Activated naive CD8-positive, alpha-beta T cell treated with anti-CD3 and anti-CD28 coated beads for 36 hours (primary cell): ENCODE measurements at places on chromosomes 1 and 21. TPM values are rescaled to one million over a fixed set of nuclear protein-coding genes. Genes with fewer than 3 reads are reported as not detected.

GRCh38 chr21:17570786-17571185 is 41.9 kb downstream of the BTG3 start:
- no peaks in the 10 kb centered on the region for H3K4me1 ChIP-seq
- no peaks in the 10 kb centered on the region for H3K27me3 ChIP-seq
- H3K27ac ChIP-seq: no peak overlapping the region
- H3K36me3 ChIP-seq: no peaks in the 10 kb centered on the region

GRCh38 chr21:41604583-41605041 is 96.7 kb upstream of the TMPRSS2 start:
- DNase-seq: no peak
- no peaks in the 10 kb centered on the region for H3K36me3 ChIP-seq
- no peaks in the 10 kb centered on the region for H3K4me1 ChIP-seq

DNA sequence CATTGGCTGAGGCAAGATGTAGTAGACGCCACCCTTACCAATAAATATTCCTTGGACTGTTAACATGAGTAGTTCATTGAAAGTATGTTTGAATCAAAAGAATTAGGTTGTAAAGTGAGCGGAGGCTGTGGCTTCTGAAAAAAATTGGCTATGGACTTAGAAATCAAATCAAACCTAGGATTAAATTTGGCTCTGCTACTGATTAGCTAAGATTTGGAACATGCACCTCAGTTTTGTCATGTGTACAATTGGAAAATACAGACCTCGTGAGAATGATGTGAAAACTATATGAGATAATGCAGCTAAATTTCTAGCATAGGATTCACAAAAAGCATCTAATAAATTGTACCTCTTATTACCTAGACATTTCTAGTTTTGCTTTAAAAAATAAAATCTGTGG is 85.3 kb upstream of the USP25 start:
- H3K4me1 ChIP-seq: no peaks in the 10 kb centered on the region
- no peaks in the 10 kb centered on the region for H3K36me3 ChIP-seq
- no peak for DNase-seq
- H3K4me3 ChIP-seq: no peak overlapping the region
- no peaks in the 10 kb centered on the region for H3K27me3 ChIP-seq
- no peak overlapping the region for H3K27ac ChIP-seq

DNA sequence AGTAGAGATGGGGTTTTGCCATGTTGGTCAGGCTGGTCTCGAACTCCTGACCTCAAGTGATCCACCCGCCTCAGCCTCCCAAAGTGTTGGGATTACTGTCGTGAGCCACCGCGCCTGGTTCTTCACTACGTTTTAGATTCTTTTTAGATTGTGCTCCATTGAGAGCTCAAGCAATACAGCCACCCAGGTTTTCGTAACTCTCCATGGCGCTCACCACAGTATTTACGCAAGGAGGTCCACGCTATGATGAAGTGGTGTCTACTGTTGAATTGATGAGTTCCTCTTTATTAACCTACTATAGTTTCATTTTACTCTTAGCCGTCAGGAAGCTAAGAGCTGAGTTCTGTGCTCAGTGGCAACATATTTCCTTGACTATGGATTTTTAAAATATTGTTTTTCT is 1.8 kb upstream of the KIF1B start:
- H3K4me1 ChIP-seq: peaks cover 24% of the 10 kb centered on the region
- no peak for DNase-seq
- H3K27ac ChIP-seq: no peak overlapping the region
- H3K4me3 ChIP-seq: no peak overlapping the region
- H3K27me3 ChIP-seq: peaks cover 14% of the 10 kb centered on the region

Gene ZNF692
- total RNA-seq: 62.2 TPM

DNA sequence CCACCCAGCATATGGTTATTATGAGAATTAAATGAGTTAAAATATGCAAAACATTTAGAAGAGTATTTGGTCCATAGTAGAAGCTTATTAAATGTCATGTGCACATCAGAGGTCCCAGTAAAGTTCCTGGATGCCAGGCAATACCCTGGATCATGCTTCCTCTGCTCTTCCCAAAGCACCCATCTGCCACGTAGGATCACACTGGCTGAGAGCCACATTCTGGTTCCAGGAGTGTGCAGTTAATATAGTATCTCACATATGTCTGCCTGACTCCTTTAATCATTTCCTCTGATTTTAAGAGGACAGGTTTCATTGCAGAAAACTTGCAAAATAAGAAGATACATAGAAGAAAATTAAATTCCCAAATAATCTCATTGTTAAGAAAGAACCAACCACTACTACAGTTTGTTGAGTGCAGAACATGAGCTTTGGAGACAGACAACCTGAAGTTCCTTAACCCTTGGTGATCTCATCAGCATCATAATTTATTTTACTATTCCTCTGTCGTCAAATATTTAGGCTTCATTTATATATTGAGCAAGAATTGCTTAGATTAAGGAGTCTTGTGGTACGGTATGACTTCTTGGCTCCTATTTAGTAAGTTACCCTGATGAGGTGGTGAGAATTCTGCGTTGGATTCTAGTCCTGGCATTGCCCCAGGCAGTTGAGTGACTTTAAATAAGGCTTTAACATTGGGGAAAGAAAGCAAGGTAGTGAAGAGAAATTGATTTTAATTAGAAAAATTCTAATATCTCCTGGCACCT is 12.3 kb downstream of the SGIP1 start:
- no peaks in the 10 kb centered on the region for H3K27me3 ChIP-seq
- no peak overlapping the region for H3K27ac ChIP-seq
- H3K4me1 ChIP-seq: no peaks in the 10 kb centered on the region
- no peak overlapping the region for H3K4me3 ChIP-seq
- DNase-seq: no peak

DNA sequence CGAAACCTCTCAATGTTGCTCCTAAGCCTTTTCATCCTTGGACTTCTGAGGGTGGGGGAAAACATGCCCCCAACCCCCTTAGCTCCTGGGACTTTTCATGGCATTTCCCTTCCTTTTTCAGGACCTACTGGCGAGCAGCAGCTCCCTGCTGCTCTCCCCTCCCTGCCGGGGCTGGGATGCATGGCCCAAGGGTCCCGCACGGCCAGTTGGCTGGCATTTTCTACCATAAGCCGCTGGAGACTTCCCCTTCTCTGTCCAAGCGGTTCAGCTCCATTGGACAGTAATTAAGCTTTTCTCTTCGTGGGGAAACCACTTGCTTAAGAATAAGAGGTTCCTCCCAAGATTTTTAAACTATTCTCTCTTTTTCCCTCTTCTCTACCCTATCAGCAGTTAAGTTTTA is 52.8 kb downstream of the FCRL5 start:
- no peaks in the 10 kb centered on the region for H3K36me3 ChIP-seq
- no peak overlapping the region for H3K27ac ChIP-seq
- H3K4me3 ChIP-seq: no peak overlapping the region
- H3K27me3 ChIP-seq: peaks cover 13% of the 10 kb centered on the region
- no peak for DNase-seq

- no peak for DNase-seq
- no peak overlapping the region for H3K27ac ChIP-seq
- H3K36me3 ChIP-seq: no peaks in the 10 kb centered on the region
- no peak overlapping the region for H3K4me3 ChIP-seq
- H3K27me3 ChIP-seq: no peaks in the 10 kb centered on the region
These were observed 471.2 kb upstream of the RUNX1 start for GRCh38 chr21:35520302-35520701.

Gene TCP10L
- total RNA-seq: 0.48 TPM

Gene OR14K1
- not detected for total RNA-seq

GRCh38 chr1:5793516-5793915 is 198.7 kb downstream of the NPHP4 start:
- no peaks in the 10 kb centered on the region for H3K36me3 ChIP-seq
- no peak overlapping the region for H3K4me3 ChIP-seq
- H3K27me3 ChIP-seq: peaks cover 8% of the 10 kb centered on the region
- no peaks in the 10 kb centered on the region for H3K4me1 ChIP-seq
- no peak overlapping the region for H3K27ac ChIP-seq

Gene ANGPTL3
- total RNA-seq: not detected

DNA sequence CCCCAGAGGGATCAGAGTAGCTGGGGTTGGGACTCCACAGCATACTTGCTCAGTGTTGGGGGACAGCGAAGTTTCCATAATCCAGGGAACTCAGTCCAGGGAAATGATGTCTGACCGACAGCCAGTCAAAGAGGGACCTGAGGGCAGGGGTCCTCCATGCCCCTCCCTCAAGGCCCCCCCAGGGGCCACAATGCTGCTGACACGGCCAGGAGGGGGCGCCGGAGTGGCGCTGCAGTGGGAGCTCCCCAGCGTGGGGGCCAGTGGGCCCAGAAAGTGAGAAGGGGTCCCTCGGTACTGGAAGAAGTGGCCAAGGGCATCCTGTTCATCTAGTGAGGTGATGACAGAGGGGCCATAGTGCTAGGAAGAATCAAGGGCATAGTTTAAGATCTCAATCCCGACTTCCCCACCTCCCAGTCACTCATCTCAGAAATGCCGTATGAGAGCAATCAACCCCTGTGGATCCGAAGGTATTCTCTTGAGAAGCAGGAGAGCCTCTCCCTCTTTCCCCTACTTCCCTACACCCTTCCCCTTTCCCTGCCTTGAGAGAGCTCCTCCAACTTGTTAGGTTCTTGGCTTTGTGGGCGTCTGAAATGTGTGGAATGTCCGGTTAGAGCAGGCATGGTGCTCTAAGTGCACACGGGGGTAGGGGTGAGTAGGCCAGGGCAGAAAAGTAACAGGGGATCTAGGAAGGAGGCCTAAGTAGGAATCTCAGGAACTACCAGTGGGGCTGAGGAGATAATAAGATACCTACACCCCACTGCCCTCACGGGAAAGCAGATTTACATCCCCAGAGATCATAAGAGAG is 4.1 kb downstream of the NUDT17 start:
- no peak for DNase-seq
- H3K36me3 ChIP-seq: peaks cover 3% of the 10 kb centered on the region
- H3K27ac ChIP-seq: no peak overlapping the region
- H3K27me3 ChIP-seq: no peaks in the 10 kb centered on the region
- H3K4me3 ChIP-seq: no peak overlapping the region

Gene JAM2
- total RNA-seq: 2.5 TPM

DNA sequence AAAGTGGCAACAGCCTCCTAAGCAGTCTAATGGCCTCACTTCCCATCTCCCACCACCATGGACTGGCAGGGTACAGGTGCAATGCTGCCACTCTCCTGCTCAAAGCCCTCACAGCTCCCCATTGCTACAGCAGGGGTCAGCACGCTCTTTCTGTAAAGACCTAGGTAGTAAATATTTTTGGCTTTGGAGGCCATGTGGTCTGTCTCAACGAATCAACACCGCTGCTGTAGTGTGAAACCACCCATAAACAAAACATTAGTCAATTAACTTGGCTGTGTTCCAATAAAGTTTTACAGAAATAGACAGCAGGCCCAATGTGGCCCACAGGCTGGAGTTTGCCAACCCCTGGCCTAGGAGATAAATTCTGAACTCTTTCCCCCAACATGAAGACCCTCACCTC is 44.6 kb upstream of the TMEM125 start:
- H3K27ac ChIP-seq: no peak overlapping the region
- no peaks in the 10 kb centered on the region for H3K27me3 ChIP-seq
- DNase-seq: no peak
- no peaks in the 10 kb centered on the region for H3K36me3 ChIP-seq
- H3K4me3 ChIP-seq: no peak overlapping the region

DNA sequence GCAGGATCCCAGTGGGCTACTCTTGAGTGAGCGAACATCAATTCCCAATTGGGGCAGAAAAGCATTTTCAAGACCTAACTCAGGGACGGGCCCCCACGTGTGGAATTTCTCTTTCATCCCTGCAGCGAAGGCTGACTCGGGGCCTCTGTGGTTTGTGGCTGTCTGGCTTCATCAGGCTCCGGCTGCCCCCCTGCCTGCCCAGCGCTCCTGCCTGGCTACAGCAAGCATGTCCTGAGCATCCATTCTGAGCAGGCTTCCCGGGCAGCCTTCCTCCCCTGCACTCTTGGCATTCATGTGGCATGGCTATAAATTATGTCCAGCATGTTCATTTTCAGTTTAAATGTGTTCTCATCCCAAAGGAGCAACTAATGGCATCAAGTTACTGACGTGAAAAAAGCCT is 588.1 kb downstream of the KIF26B start:
- H3K27me3 ChIP-seq: no peaks in the 10 kb centered on the region
- DNase-seq: no peak
- H3K4me1 ChIP-seq: no peaks in the 10 kb centered on the region
- peaks cover 32% of the 10 kb centered on the region for H3K36me3 ChIP-seq
- H3K4me3 ChIP-seq: no peak overlapping the region
- no peak overlapping the region for H3K27ac ChIP-seq

Gene DTL
- 104 TPM for total RNA-seq

Gene PRAMEF33
- total RNA-seq: not detected

Gene TFF2
- total RNA-seq: not detected

- H3K27me3 ChIP-seq: no peaks in the 10 kb centered on the region
- peak; percentile 33 for DNase-seq
- H3K4me3 ChIP-seq: no peak overlapping the region
- H3K27ac ChIP-seq: peak overlapping the region; percentile 48
- peaks cover 22% of the 10 kb centered on the region for H3K36me3 ChIP-seq
- peaks cover 32% of the 10 kb centered on the region for H3K4me1 ChIP-seq
These were observed 27.2 kb downstream of the MCOLN2 start for GRCh38 chr1:84969489-84970250.

GRCh38 chr1:154983776-154984466 is 777 bp downstream of the FLAD1 start:
- H3K27me3 ChIP-seq: no peaks in the 10 kb centered on the region
- H3K36me3 ChIP-seq: peaks cover 29% of the 10 kb centered on the region
- no peak overlapping the region for H3K27ac ChIP-seq
- no peak overlapping the region for H3K4me3 ChIP-seq
- no peak for DNase-seq

DNA sequence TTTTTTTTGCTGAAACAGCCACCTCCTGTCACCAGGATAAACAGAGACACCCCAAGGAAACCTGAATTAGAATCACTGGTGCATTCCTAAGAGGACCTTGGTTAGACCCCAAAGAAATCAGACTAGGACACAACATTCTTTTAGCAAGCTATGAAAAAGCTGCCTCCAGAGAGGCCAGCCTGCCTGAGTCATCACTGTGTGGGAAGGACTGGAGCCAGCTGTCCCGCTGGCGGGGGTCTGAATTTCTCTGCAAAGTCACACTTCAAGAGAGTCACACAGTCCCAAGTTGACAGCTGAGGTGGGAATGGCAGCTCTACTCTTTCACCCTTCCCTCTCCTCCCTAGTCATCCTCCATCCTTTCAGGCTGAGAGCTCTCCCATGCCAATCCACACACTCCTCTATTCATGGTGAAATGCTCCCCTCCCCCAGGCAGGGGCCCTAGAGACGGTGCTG is 405.0 kb upstream of the POU3F1 start:
- H3K4me1 ChIP-seq: no peaks in the 10 kb centered on the region
- no peaks in the 10 kb centered on the region for H3K36me3 ChIP-seq
- no peak overlapping the region for H3K4me3 ChIP-seq

GRCh38 chr1:104592926-104593325 is 843.2 kb downstream of the AMY1C start:
- H3K36me3 ChIP-seq: no peaks in the 10 kb centered on the region
- H3K4me3 ChIP-seq: no peak overlapping the region
- no peaks in the 10 kb centered on the region for H3K27me3 ChIP-seq

- H3K4me3 ChIP-seq: no peak overlapping the region
- H3K4me1 ChIP-seq: peaks cover 8% of the 10 kb centered on the region
- H3K27me3 ChIP-seq: peaks cover 27% of the 10 kb centered on the region
- H3K36me3 ChIP-seq: no peaks in the 10 kb centered on the region
- H3K27ac ChIP-seq: no peak overlapping the region
These were observed 7.2 kb upstream of the ETS2 start for GRCh38 chr21:38798481-38798882.
